ENCODE measurements at places on chromosomes 5 and 9.

- no peak for DNase-seq
Observed at GRCh38 chr5:2670940-2671339, 80.5 kb downstream of the IRX2 start.

- DNase-seq: no peak
Observed at GRCh38 chr5:58842852-58843251, 260.0 kb downstream of the RAB3C start.

GRCh38 chr5:82158755-82159413 lies 119.3 kb downstream of the RPS23 start:
- no peak for DNase-seq

- DNase-seq: no peak
Observed at GRCh38 chr5:135694012-135694411, 115.2 kb upstream of the CXCL14 start.

- no peak for DNase-seq
Observed at GRCh38 chr5:180910735-180911134, 11.8 kb downstream of the BTNL8 start.

GRCh38 chr5:116546033-116546742 lies 28.4 kb downstream of the SEMA6A start:
- no peak for DNase-seq

DNA sequence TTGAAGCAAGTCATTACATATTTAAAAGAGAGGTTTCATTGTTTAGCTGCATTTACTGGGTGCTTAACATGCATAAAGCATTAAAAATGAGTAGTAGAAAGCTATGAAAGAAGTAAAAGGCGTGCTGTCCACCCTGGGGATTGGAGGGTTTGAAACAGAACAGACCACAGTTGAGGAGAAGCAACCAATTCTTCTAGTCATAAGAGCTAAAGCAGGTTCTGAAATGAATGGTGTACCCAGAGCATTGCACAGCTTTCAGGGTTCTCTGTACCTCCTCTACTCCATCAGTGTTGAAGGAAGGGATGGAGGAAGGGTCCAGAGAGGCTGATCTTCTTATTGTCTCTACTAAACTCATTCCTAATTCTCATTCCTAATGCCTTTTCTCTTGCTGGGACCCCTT lies 68.9 kb downstream of the SH3RF2 start:
- no peak for DNase-seq

GRCh38 chr5:53643445-53643844 lies 83.0 kb downstream of the NDUFS4 start:
- DNase-seq: no peak

DNA sequence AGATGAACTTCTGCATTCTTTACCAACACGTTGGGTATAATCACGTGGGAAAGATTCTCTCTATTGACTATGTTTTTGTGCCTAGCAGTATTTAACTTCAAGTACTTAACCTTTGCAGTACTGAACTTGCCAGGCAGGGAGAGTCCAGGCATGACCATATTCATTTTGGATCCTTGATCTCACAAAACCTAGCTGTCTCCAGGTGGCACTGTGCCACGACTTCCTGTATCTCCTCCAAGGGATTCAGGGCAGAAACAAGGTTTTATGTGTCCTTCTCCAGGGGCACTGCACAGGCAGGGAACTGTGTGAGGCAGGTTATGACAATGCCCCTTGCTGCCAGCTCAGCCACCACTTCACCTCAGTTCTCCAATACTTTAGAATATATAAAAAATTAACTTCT lies 11.7 kb upstream of the IFNA5 start:
- no peak for DNase-seq

GRCh38 chr5:33312571-33313549 lies 127.9 kb upstream of the TARS1 start:
- peak; percentile 36 for DNase-seq

- DNase-seq: no peak
Observed at GRCh38 chr9:113160571-113160970, 9.8 kb downstream of the SLC31A2 start.

DNA sequence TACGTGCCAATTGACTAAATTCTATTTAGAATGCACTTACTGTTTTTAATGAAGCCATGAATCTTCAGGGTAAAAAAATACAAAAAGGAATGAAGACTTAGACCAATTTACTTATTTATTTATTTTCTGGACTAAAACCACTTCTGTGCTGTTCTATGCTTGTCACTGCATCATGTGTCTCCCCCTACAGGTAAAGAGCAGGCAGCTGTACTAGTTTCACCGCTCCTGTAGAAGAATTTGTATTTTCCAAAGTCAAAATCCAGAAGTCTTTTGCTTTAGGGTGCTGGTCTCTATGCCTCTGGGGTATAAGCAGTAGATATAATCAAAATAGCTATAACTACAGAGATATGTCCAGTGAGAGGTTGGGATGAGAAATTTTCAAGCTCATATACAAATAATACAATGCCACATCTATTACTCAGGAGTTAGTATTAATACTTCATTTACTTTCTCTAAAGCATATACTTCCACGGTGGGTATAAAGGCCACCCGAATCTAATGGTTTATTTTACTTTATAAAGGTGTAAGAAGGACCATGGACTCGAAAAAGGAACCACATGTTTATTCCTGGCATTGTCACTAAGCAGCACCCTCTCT lies 591.5 kb downstream of the RAB3C start:
- DNase-seq: peak; percentile 8

DNA sequence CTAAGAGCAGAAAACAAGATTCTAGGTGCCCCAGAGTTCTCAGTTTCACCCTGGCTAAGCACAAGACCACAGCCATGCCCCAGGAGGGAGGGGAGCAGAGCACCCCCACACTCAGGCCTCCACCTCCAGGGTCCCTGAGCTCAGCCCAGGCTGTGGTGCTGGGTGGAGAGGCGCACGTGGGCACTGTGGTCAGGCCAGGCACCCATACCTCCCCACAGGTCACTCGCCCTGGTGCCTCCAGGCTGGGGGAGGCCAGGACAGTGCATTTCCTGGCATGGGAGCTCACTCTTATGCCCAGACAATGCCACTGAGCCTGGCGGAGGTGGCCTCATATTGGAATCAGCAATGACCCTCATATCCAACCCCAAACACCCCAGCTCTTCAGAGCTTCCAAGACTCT lies 78.8 kb downstream of the HRH2 start:
- DNase-seq: no peak
